Esophagus mucosa (tissue), 1 donor: ENCODE measurements at places on chromosomes 1 and 21. TPM values are rescaled to one million over a fixed set of nuclear protein-coding genes. Genes with fewer than 3 reads are reported as not detected.

Gene LIPI
- not detected for total RNA-seq

Gene ATP1A4
- total RNA-seq: not detected

Gene MACF1
- 155 TPM for total RNA-seq

GRCh38 chr1:233544304-233544703 is 69.6 kb upstream of the KCNK1 start:
- no peak for ATAC-seq

- ATAC-seq: peak; percentile 71
Measured at GRCh38 chr1:41955461-41956159, 36.9 kb upstream of the HIVEP3 start.

GRCh38 chr21:42798106-42798505 is 81.2 kb downstream of the WDR4 start:
- no peak for ATAC-seq

GRCh38 chr1:53080041-53080440 is 18.0 kb downstream of the PODN start:
- ATAC-seq: no peak
